ENCODE measurements at places on chromosomes 6 and 20.

DNA sequence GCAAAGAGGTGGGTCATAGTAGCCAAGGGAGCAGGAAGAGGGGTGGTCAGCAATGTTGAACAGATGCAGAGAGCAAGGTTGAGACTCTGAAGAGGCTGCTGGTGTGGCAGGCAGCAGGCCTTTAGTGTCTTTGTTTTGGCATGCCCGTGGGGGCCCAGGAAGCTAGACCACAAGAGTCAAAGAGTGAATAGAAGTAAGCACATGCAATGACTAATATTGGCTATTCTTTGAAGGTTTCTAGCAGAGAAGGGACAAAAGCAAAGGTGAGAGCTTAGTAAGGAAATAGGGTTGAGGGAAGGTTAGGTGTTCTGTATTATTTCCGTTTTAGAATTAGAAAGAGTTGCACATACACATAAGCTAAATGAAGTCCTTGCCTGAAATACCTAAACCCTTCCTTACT lies 18.8 kb downstream of the TDRD6 start:
- no peak for DNase-seq

GRCh38 chr6:169271877-169272216 lies 18.2 kb upstream of the THBS2 start:
- DNase-seq = no peak

DNA sequence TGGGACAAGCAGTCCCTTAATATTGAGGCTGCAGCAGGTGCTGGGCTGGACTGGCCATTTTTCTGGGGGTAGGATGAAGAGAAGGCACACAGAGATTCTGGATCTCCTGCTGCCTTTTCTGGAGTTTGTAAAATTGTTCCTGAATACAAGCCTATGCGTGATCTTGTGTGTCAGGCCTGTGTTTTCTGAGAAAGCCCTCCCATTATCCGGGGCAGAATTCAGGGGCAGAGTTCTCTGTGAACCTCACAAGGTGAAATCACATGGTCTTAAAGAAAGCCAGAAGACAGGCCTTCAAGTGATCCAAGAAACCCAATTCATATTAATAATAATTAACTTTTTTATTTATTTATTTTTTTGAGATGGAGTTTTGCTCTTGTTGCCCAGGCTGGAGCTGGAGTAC lies 12.5 kb downstream of the CCN5 start:
- no peak for DNase-seq

GRCh38 chr20:64211874-64212658 lies 43.5 kb upstream of the PCMTD2 start:
- DNase-seq = no peak

DNA sequence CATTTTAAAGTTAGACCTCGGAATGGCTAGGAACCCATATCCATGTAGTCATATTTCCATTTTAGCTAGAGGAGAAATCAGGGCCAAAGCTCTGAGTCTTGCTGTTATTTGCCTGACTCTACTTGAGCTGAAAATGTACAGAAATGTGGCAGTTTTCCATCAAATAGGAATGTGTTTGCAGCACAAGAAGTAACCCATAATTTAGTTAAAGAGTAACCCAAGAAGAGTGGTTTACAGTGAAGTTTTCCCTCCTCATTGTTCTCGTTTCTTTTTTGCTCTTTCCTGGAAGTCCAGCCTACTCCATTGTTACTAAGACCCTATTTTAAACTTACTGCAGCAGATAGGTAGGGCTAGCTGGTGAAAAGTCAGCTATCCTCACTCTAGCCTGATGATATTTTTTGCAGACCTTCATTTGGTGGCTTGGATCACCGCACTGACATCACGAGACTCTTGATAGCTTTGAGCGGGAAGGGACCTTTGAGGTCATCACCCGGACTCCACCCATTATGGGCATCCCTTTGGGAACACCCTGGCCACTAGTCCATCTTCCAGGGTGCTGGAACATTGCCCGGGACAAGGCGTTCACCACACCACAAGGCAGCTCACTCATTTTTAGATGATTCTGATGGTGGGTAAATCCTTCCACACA lies 28.0 kb upstream of the ADGRF5 start:
- no peak for DNase-seq

- DNase-seq = no peak
These were observed 214.3 kb upstream of the PLCB4 start for GRCh38 chr20:8854571-8854970.
